Fibroblast of the aortic adventitia (primary cell): ENCODE measurements at places on chromosomes 6 and 20. TPM values are rescaled to one million over a fixed set of nuclear protein-coding genes. Genes with fewer than 3 reads are reported as not detected.

Gene TRAPPC3L
- total RNA-seq = 0.45 TPM in 1 of 2 replicates, not detected in the other

Gene RCAN2
- 8.0 and 14.9 TPM in 2 replicates for total RNA-seq

Gene PDE10A
- total RNA-seq = 6.1 and 12.7 TPM in 2 replicates

Gene TULP1
- total RNA-seq = not detected in 2 replicates

Gene TENT5A
- total RNA-seq = 40.0 and 56.5 TPM in 2 replicates

Gene RIPOR3
- 1.6 and 6.5 TPM in 2 replicates for total RNA-seq

Gene CALHM4
- total RNA-seq = not detected in 2 replicates

Gene ZSCAN23
- total RNA-seq = 6.7 and 12.0 TPM in 2 replicates

Gene PPARD
- 1.3 and 10.4 TPM in 2 replicates for total RNA-seq

Gene FAXC
- 0.08 and 0.54 TPM in 2 replicates for total RNA-seq

Gene ANKRD66
- total RNA-seq = not detected in 2 replicates

Gene TAGAP
- not detected in 2 replicates for total RNA-seq

Gene GRIK2
- total RNA-seq = 8.3 and 8.9 TPM in 2 replicates

Gene ELOVL5
- 38.9 and 95.1 TPM in 2 replicates for total RNA-seq

Gene EEF1A2
- total RNA-seq = 0.18 TPM in 1 of 2 replicates, not detected in the other

Gene EYA2
- 0.57 and 1.6 TPM in 2 replicates for total RNA-seq

Gene UNC5CL
- total RNA-seq = 0.74 TPM in 1 of 2 replicates, not detected in the other

Gene COMMD7
- 31.5 and 49.3 TPM in 2 replicates for total RNA-seq

Gene HDGFL1
- total RNA-seq = not detected in 2 replicates

Gene OR2J3
- total RNA-seq = not detected in 2 replicates

Gene HLA-DQA1
- total RNA-seq = not detected in 2 replicates

Gene SNAP25
- 0.65 and 3.1 TPM in 2 replicates for total RNA-seq

Gene TP53INP2
- 2.1 and 2.5 TPM in 2 replicates for total RNA-seq

Gene TMEM200A
- total RNA-seq = 61.5 and 137 TPM in 2 replicates

Gene PEX3
- total RNA-seq = 20.6 and 27.0 TPM in 2 replicates

Gene SLC35D3
- total RNA-seq = not detected in 2 replicates

Gene FAM83C
- not detected in 2 replicates for total RNA-seq

Gene OR2H2
- not detected in 2 replicates for total RNA-seq

Gene RIPOR2
- total RNA-seq = 0.72 and 1.4 TPM in 2 replicates

Gene COL12A1
- total RNA-seq = 139 and 342 TPM in 2 replicates

Gene MEI4
- not detected in 2 replicates for total RNA-seq

Gene EMILIN3
- not detected in 2 replicates for total RNA-seq

Gene CLPSL2
- not detected in 2 replicates for total RNA-seq

Gene ADGRF5
- total RNA-seq = under 0.01 and 15.9 TPM in 2 replicates
